ENCODE measurements at places on chromosomes 12 and 14.

- DNase-seq = no peak
These were observed 30.0 kb downstream of the SLC39A9 start for GRCh38 chr14:69428289-69428998.

DNA sequence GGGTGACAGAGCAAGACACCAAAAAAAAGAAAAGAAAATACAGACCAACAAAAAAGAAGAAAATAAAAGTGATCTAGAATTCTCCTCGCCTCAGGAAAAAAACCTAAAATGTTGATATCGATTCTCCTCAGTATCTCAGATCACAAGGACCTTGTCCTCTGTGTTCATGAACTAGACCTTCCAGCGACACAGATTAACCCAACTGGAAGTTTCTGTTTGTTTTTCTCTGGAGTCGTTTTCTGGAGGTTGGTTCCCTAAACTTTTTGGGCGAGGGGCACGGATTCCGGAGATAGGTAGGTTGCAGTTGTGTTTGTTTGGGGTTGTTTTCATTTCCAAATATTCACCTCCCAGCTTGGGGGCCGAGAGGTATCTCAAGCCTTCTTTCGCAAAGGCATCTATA, 559 bp upstream of the RFC5 start:
- DNase-seq = no peak

DNA sequence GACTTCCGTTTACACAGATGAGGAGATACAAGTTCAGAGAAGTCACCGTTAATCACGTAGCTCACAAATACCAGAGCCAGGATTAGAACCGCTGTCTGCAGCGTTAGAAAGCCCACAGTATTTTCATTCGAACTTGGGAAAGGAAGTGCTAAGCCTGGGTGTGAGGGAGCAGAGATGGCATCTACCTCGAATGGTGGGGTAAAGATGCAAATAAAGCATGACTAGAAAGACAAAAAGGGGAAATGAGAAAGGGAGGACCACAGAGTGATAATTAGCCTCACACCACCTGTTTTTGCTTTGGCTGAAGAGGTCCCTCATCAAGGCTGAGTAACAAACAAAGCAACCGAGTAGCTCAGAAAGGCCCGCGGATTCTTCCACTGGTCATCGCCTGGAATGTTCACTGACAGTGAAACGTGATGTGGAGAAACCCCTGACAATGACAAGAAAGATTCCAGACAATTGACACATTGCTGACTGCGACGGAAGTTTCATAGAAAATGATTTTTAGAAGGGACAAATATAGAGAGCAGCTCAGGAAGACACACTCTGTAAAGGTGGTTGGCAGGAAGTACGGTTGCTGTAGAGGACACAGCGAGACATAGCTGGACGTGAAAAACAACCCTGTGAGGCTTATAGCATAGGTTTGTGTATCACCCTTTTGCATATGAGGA, 31.5 kb upstream of the BHLHE41 start:
- no peak for DNase-seq

- no peak for DNase-seq
These were observed 141.9 kb downstream of the CHST11 start for GRCh38 chr12:104598342-104599271.

- DNase-seq = peak; percentile 8
These were observed 601 bp downstream of the KLC1 start for GRCh38 chr14:103629503-103630121.

GRCh38 chr12:89542912-89543592, 17.2 kb upstream of the POC1B start:
- DNase-seq = peak; percentile 64

DNA sequence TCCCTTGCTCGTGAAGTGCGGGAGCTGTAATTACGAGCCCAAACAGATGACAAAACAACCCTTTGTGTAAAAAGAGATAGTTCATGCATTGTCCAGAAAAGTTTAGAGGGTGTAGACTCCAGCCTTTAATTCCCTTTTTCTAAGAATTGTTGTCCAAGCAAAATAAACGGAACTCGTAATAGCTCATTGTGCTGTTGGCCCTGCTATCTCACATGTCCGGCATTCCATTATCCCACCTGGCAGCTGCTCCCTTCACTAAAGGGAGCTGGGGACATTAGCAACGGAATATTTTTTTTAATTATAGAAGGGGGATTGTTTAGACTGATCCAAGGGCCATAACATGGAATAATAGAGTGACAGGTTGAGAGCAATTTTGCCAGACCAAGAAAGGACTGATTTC, 277.5 kb upstream of the TBX3 start:
- no peak for DNase-seq

DNA sequence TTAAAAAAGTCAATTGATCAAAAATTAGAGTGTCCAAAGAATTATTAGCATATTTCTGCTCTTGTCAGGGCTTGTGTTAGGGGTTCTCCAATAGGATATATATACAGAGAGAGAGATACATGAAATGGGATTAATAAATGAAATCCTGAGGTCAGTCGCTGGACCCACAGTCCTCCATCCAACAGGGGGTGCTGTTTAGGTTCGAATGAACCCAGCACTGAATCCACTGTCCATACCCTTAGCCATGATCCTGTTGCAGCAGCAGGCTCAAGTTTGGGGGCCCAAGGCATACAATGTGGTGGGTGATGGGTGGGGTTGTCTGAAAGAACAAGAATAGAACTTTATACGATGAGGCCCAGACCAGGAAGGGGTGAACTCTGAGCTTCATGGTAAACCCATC, 780 bp upstream of the MYO1H start:
- DNase-seq = no peak

DNA sequence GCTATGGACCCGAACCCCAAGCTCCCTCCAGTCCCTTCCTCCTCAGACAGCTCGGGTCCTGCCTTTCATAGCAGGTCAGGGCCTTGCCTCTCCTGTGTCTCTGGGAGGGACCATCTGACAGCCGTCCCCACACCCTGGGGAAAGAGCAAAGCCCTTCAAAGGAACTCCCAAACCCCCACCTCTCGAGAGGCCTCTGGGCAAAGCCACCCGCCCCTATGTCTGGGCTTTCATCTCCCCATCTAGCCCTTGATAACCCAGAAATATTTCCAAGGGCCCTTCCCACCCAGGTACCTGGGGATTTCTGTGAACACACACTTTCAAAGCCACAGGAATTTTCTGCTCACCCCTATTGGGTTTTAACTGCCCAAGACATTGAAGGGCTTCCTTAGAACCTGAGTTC, 32.1 kb downstream of the SNRNP35 start:
- DNase-seq = no peak

- DNase-seq = no peak
These were observed 4.9 kb downstream of the NKX2-1 start for GRCh38 chr14:36515105-36515593.

DNA sequence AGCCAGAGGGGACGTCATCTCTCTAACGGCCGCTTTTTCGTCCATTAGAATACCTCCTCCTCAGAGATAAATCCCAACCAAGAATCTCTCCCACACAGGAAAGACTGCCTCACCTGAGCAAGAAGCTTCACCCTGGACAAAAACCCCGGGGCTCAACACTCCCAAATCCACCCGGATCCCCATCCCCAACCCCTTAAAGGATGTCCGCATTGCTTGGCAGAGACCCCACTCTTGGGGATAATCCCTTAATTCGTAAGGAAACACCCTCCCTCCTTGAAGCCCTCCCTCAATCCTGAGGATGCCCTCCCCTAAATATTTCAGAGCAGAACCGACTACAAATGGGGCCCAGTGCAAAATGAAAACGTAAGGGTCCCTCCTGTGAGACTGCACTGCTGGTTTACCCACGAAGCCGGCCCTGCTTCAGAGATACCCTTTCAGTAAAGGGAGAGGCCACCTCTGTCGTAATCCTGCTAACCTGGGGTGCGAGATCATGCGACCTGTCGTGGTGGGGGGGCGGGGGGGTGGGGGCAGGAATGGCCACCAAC, 655 bp upstream of the DYNLL1 start:
- DNase-seq = no peak

GRCh38 chr14:32472512-32473463, 143.7 kb downstream of the AKAP6 start:
- DNase-seq = peak; percentile 26

DNA sequence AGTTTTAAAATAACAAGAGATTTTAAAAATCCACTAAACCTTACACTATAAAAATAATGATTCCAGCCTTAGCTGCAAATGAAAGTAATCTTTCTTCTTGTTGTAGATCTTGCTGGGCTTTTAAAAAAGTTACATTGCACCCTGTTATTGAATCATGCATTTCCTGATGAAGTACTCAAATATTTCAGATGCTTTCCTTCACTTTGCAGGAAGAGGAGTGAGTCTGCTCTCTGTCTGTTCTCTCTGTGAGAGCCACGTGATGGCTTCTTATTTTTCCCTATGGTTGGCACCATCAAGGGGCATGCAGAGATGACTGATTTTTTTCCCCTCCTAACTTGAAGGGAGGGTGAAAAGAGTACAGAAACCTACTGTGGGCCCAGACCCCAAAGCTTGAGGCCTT, 262.7 kb downstream of the ATP23 start:
- DNase-seq = no peak

GRCh38 chr14:25011095-25011494, 38.9 kb downstream of the STXBP6 start:
- DNase-seq = no peak

DNA sequence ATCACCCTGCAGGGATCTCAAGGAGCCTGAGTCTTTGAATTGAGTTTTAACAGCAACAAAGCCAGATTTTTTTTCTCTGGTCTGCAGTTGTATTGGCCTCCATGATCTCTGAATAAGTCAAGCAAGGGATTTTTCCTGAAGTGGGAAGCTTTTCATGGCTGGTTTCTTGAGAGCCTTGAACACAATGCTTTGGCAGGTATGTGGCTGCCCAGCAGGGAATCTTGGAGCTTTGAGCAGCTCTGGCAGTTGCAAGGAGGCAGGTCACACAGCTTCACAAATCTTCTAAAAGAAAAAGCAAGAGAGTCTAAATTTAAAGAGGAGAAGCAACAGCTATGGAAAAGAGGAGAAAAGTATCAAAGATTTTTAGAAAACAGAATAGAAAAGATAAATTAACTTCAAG, 60.1 kb downstream of the RPS29 start:
- no peak for DNase-seq

- DNase-seq = no peak
These were observed 18.8 kb upstream of the HHIPL1 start for GRCh38 chr14:99626041-99626648.

DNA sequence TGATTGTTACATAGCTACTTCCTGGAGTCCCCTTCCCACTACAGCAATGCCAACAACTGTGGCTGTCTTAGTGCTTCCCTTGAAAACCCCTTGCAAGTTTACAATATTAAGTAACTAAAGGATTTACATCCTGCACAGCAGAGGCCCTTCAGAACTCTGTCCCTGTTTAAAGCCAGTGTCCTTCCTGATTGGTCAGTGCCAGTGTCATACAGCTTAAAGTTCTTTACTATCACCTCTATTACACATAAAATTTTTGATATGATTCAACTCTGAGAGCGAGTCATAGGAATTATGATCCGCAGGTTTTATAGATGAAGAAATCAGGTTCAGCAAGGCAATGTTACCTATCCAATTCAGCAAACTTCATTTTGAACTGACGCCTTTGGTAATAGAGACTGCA, 91.4 kb upstream of the ALX1 start:
- peak; percentile 9 for DNase-seq

DNA sequence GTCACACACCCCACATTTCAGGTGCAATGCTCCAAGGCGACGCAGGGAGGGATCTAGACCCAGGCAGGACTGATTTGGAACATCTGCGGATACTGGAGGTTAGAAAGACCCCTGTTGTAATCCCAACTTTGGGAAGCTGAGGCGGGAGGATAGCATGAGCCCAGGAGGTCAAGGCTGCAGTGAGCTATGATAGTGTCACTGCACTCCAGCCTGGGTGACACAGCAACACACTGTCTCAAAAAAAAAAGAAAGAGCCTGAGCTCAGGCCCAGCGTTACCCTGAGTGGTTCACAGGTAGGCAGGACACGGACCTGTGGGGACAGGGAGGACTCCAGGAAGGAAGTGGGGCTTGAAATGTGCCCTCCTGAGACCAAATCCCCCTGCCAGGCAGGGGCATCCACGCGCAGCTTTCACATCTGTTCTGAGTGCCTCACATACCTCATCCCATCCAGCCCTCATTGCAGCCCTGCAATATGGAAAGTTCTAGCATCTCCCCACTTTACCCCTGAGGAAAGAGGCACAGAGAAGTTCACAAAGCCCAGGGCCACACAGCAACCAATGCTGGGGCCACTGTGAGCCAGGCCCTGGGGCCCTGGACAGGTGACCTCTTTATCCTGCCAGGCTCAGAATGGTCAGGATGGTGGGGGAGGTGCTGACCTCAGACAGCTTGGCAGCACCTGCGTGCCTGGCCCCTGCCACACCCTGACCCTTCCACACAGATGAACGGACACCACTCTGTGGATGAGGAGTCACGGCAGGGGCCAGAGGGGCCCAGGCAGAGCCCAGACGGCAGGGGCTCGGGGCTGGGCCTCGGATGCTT, 34.1 kb downstream of the CCDC85C start:
- no peak for DNase-seq

- peak; percentile 23 for DNase-seq
These were observed 527.7 kb downstream of the SLC16A7 start for GRCh38 chr12:60123557-60123956.

DNA sequence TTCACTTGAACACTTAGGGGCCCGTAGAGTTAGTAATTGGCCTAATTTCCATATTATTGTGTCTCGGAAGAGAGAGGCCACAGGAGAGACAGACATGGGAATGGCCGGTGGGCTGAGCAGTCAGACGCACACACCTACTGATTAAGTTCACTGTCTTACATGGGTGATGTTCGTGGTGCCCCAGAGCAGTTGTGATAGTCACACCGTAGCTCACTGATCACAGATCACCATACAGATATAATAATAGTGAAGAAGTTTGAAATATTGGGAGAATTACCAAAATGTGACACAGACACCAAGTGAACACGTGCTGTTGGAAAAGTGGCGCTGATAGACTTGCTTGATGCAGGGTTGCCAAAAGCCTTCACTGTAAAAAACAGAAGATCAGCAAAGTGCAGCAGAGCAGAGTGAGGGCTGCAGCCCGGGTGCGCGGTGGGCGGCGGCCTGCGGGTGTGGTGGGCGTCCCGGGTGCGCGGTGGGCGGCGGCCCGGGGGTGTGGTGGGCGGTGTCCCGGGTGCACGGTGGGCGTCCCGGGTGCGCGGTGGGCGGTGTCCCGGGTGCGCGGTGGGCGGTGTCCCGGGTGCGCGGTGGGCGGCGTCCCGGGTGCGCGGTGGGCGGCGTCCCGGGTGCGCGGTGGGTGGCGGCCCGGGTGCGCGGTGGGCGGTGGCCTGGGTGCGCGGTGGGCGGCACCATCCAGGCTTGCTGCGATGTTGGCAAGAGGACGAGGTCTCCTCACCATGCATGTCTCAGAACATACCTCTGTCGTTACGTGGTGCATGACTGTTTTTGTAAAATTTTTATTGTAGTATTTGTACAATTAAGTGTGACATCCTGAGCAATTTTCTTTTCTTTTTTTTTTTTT, 34.3 kb upstream of the TEX22 start:
- peak; percentile 55 for DNase-seq

GRCh38 chr14:97344666-97345065, 547.5 kb downstream of the VRK1 start:
- DNase-seq = no peak

GRCh38 chr14:64659366-64659765, 44.9 kb upstream of the PLEKHG3 start:
- DNase-seq = no peak

GRCh38 chr12:63888908-63889635, 44.6 kb downstream of the SRGAP1 start:
- peak; percentile 56 for DNase-seq

Data from NCI-H226 (cell line).